ENCODE measurements at places on chromosomes 5 and 9. TPM values are rescaled to one million over a fixed set of nuclear protein-coding genes. Genes with fewer than 3 reads are reported as not detected.
A peak's percentile ranks its signal among the peaks of the same experiment; 100 is the strongest.

The ANKRD55 gene
- total RNA-seq, result not detected

DNA sequence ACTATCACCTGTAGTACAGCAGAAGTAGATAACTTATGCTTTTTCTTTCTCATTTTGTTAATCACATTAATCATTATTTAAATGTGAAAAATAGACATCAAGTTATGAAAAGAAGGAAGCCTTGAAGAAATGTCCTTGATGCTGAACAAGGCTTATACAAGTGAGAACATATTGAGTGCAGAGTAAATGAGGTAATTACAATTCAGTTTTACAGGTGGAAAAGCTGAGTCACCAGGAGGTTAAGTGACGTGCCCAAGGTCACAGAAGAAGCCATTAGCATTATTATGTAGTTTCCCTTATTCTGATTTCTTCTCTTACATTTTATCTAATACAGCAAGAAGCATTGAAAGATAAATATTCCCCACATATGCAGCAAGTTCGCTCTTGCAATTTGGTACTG, 998.5 kb upstream of the CDH6 start:
- no peak for DNase-seq

DNA sequence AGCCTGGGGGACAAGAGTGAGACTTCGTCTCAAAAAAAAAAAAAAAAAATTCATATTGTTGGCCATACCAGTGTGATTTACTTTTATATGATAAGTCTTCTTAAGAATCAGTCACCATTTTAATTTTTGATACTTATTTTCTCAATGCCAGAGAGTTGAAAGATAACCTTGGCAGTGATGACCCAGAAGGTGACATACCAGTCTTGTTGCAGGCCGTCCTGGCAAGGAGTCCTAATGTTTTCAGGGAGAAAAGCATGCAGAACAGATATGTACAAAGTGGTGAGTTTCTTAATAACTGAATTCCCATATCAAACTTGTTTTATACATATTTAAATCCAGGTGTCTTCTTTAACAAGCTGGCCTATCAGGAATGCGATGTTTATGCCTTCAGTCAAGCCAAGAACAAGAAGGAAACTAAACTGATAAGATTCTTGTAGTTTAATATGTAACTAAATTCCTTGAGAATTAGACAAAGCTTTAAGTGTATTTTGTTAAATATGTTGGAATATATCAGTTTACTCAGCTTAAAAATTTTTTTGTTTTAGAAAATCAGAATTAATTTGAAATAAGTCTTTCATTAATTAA, 81.5 kb downstream of the NIPBL start:
- no peak for DNase-seq

- DNase-seq, result peak; percentile 10
These were observed 535 bp downstream of the RFX3 start for GRCh38 chr9:3525096-3525835.

The SLC23A1 gene
- total RNA-seq, result 0.89 TPM

DNA sequence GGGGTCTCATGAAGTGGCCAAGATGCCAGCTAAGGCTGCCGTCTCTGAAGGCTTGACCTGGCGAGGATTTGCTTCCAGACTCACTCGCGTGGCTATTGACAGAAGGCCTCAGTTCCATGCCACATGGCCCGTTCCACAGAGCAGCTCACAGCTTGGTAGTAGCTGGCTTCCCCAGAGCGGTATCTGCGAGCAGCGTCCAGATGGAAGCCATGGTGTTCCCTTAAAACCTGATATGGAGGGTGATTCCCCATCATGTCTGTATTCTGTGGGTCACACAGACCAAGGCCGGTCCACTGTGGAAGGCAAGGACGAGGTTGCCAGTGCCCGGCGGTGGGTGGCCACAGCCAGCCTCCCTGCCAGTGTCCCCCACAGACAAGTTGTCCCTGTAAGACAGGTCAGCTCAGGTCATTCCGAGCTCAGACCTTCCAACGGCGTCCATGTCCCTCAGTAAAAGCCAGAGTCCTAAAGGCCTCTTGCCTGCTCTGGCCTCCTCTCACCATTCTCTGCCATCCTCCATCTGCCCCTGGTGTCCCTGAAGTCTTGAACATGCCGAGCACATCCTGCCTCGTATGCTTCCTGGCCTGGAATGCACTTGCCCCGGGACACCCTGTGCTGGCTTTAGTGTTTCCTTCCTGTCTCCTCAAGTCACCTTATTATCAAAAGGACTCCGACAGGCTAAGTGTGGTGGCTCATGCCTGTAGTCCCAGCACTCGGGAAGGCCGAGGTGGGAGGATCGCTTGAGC, 61.3 kb upstream of the LRRTM2 start:
- DNase-seq, result no peak

GRCh38 chr9:110337727-110338126, at the start of gene TXNDC8:
TXNDC8 (minus strand) TSS chr9:110337863.
- DNase-seq, result no peak

The FAT2 gene
- total RNA-seq, result not detected

- DNase-seq, result no peak
These were observed 825.0 kb downstream of the TLR4 start for GRCh38 chr9:118529210-118529609.

The SLC36A1 gene
- total RNA-seq, result 3.5 TPM

The PDE6A gene
- total RNA-seq, result not detected

DNA sequence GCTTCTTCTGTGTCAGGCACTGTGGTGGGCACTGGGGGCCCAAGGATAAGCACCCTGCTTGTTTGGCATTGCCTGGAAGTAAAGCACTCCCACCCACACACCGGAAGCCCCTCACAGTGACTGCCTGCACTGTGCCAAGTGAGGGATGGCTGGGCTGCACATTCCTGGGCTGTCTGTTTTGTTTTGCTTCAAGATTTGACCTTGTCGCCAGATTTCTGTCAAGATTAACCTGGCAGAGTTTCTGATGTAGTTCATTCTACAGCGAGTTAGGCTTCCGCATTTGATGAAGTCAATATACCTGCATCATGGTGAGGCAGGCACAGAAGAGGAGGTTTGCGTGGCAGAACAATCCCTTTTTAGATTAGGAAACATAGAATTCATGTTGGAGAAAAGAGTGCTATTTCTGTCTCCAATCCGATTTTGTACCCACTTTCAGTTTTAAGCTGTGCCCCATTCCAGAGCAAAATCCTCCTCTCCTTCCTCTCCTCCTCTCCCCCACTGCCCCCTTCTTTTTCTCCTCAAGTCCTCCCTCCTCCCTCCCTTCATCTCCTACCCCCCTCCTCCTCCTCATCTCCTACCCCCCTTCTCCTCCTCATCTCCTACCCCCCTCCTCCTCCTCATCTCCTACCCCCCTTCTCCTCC, 14.4 kb upstream of the BOD1 start:
- DNase-seq, result no peak

DNA sequence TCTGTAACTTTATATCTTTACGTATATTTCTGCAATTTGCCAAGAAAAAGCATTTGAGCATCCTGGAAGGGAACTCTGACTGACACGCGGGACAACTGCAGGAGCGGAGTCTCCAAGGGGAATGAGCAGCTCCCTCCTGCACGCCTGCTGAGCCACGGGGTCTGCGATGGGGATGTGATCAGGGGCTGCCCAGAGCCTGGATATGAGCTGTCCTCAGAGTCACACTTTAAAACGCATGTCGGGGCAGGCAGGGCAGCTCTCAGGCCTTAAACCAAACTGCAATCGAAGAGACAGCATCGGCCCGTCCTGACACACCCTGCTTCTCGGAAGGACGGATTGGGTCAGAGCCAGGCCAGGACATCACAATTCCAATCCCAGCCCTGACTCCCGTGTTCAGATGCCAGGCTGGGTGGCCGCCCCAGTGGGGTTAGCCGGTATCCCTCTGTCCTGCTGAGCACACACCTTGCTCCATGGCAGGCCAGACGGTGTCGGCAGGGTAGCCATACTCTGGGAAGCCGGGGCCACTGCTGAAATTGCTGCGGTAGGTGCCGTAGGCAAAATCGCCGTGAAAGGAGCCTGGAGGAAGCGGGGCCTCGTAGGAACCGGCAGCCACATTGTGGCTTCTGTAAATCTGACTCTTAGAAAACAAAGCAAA, 17.2 kb downstream of the SEC16A start:
- DNase-seq, result no peak

- no peak for DNase-seq
These were observed 557.0 kb downstream of the TLE1 start for GRCh38 chr9:81132318-81132717.

DNA sequence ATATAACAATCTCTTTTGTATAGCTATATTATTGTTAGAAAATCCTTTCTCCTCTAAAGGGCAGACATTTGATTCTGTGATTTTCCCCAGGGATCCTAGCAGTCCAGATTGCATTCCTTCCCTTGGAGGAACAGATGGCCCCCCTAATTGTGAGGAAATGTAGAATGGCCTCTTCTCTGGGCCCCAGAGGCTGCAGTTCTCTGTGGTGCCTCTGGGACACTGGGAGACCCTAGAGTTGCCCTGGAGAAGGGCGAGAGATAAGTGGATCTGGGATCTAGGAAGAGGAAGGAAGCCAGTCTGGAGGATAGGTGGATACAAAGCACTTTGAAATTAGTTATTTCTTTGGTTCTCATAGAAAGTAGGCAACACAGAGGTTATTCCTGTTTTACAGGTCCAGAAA, 1.9 kb upstream of the HINT2 start:
- no peak for DNase-seq

The CDC20B gene
- not detected for total RNA-seq

The PRSS3 gene
- not detected for total RNA-seq

GRCh38 chr9:137396227-137396626, 26.7 kb downstream of the EXD3 start:
- DNase-seq, result no peak

DNA sequence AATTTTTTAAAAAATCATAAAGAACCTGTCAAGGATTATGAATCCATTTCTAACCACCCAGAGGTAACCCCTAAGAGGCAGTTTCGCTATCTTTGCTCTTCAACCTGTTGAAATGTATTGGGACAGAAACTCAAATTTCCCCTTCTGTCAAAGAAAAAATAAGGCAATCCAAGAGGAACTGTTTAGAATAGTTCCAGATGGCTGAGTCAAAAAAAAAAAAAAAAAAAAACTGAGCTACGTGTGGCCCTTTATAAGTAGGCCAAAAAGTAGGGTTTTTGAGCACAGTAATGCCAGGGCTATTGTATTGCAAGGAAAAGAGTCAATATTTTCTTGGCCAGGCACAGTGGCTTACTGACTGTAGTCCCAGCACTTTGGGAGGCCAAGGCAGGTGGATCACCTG, 94.9 kb downstream of the RAD23B start:
- no peak for DNase-seq

Data from activated CD8-positive, alpha-beta T cell treated with anti-CD3 and anti-CD28 coated beads for 36 hours (primary cell).